ENCODE measurements at places on chromosomes 12 and 14.

- no peak for DNase-seq
Measured at GRCh38 chr12:905261-906031, 44.0 kb downstream of the RAD52 start.

GRCh38 chr12:6222078-6222654, 22.0 kb downstream of the CD9 start:
- DNase-seq: no peak

- DNase-seq: peak; percentile 21
Measured at GRCh38 chr14:92922883-92923743, at the start of gene CHGA. TSS of gene CHGA (plus strand) at chr14:92923150. CDS start at chr14:92923360, 210 bp downstream.

- no peak for DNase-seq
Measured at GRCh38 chr14:96177766-96178375, 26.8 kb upstream of the BDKRB2 start.

GRCh38 chr14:64649383-64649998, 54.7 kb upstream of the PLEKHG3 start:
- no peak for DNase-seq

- no peak for DNase-seq
Measured at GRCh38 chr14:90816681-90817436, 629 bp upstream of the TTC7B start.

- DNase-seq: no peak
Measured at GRCh38 chr12:116336542-116337065, 59.1 kb upstream of the MED13L start.

DNA sequence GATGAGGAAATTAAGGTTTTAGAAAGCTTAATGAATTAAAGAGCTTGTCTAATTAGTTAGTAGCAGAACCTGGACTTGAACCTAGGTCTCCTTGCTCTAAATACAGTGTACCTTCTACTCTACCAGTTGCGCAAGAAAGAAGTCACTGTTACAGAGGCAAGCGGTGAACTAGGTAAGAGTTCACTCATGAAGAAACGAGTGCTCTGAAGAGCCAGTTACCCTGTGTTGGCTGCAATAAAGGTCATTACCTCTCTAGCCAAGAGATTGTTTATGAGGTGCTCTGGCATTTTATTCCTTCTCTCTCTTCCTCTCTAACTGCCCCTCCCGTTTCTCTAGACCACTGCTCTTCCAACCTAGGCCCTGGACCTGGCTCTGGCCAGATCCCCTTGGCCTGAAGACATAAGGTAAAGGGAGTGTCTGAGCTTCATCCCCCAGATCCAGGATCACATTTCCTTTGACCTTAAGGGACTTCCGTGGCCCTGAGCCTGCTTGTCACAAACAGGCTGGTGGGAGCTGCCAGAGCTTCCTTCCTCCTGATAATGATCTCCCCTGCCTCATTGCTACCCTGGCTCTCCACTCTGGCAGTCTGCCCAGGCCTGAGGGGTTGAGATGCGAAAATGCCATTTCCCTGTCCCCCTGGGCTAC, 1.9 kb downstream of the RNASE7 start:
- no peak for DNase-seq

DNA sequence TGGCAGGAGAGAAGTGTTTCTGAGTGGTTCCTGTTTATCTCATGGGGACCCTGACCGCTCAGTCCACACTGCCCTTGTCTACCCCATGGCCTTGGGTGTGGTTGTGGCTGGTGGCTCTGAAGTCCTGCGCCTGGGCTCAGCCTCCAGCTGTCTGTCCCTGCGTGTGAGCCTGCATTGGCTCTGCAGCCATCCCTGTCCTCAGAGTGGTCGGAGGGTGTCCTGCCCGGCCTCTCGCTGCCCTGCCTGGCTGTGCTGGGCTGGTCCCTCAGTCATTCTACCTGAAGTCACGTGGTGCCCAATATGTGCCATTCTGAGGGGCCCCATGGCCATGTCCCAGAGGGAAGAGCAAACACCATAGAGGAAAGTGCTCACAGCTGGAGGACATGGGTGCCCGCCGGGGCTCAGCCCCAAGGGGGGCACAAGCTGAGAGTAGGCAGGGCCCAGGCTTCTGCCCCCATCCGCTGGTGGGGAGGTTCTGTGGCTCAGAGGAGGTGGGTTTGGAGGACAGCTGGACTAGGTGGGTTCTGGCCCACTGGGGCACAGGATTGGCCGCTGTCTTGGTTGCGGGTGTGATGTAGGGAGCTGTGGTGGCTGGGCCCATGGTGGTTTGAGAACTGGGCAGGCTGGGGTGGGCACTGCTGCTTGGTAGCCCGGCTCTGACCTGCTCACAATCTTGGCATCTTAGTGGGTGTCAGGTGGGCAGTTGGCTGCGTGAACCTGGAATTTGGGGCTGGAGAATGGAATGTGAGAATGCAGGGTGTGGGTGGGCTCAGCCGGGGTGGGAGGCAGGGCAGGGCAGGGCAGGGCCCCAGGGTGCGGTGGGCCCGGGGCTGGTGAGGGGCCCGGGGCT, 11.6 kb downstream of the TEDC1 start:
- DNase-seq: no peak

DNA sequence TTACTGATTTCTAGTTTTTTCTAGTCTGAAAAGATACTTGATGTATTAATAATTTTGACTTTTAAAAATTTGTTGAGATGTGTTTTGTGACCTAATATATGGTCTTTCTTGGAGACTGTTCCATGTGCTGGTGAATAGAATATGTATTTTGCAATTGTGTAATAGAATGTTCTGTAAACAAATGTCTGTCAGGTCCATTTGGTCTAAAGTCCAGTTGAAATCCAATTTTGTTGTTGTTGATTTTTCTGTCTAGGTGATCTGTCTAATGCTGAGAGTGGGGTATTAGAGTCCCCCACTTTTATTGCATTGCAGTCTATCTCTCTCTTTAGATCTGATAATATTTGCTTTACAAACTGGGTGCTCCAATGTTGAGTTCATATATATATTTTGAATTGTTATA, 175.8 kb downstream of the RPAP3 start:
- no peak for DNase-seq

DNA sequence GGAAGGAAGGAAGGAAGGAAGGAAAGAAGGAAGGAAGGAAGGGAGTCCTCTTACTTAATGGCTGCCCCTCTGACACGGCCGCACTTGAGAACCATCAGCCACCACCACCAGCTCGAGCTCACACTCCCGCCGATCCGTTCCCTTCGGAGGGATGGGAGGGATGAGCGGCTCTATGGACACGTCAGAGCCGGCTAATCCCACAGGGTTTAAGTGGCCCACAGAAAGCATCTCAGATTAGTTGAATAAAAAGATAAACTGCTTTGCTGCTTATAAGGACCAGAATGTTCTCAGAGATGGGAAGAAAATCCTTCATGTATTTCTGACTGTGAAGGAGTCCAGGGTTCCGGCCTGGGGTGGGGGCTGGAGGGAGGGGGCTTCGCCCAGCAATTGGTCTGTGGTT, 31.1 kb downstream of the PRIMA1 start:
- DNase-seq: no peak

- DNase-seq: no peak
Measured at GRCh38 chr14:73216030-73216429, 21.3 kb upstream of the PAPLN start.

DNA sequence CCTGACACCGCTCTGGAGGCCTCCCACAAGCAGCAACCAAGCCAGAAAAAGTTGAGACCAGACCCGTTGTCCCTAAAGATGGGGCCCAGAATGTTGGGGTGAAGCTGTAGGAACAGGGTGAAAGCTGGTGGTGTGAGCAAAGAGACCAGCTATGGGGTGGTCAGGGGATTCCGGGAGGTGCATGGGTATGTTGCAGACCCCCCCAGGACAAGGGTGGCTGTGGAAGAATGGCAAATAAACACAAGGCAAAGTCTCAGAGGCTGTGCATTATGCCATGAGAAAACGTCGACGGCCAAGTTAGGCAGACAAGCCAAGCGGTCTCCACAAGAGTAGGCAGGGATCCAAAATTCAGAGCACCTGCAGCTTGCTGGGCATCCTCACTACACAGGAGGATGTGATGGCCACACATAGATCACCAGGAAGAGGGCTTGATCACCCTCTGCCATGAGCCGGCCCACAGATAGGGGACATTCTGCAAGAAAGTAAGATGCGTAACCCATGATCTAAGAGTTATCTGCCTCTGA, 58.8 kb upstream of the KCNA1 start:
- DNase-seq: no peak

DNA sequence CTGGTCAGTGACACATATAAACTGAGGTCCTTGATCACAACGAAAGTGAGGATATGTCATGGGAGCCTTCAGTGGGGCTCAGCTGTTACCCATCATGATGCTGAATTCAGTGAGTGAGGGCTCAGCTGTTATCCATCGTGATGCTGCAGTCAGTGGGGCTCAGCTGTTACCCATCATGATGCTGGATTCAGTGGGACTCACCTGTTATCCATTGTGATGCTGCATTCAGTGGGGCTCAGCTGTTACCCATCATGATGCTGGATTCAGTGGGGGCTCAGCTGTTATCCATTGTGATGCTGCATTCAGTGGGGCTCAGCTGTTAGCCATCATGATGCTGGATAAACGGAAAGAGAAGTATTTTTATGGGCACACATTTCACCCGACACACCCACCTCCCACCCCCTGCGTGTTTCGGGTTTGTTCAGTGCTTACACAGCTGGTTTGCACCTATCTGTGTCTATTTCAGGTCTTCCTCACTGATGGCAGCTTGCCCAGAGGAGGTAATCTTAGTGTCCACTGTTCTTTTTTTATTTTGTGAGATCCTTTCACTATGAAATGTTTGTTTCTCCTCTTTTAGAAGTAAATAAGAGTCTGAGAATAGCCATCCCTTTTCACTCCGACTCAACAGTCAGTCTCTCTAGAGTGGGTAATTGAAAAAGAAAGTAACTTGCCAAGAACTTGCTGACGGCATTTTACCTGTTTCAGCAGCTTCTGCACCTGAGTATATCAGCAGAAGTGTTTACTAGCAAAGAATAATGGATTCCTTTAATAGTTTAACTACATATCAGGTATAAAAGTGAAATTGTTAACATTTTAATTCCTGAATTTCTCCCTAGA, 183.0 kb downstream of the ERC1 start:
- DNase-seq: no peak

- DNase-seq: no peak
Measured at GRCh38 chr12:48183876-48184548, 568 bp downstream of the CCDC184 start.

GRCh38 chr12:59699421-59700152, 103.8 kb downstream of the SLC16A7 start:
- DNase-seq: no peak

DNA sequence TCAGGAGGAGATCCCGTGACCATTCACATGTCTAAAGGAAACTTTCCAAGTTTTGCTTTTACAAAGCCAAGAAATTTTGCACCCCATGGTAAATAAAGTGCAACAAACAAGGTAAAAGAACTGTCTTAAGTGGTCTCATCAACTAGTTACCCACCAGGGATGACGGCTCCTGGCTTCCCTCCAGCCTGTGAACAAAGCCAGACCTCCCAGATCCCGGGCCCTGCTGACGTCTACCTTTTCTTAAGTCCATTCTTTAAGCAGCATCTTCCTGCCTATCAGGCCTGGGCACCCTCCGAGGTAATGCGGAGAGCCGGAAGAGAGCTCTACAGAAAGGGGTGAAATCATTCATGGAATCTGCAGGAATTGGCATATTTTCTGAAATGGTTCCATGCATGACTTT, 58.0 kb upstream of the DAAM1 start:
- DNase-seq: no peak

GRCh38 chr12:25552681-25553080, 402 bp downstream of the LMNTD1 start:
- no peak for DNase-seq

GRCh38 chr12:123233505-123234308, 471 bp downstream of the MTRFR start:
- DNase-seq: no peak

GRCh38 chr14:91047174-91047753, 13.2 kb downstream of the RPS6KA5 start:
- DNase-seq: no peak

- no peak for DNase-seq
Measured at GRCh38 chr12:93080994-93081809, 152.1 kb upstream of the EEA1 start.

DNA sequence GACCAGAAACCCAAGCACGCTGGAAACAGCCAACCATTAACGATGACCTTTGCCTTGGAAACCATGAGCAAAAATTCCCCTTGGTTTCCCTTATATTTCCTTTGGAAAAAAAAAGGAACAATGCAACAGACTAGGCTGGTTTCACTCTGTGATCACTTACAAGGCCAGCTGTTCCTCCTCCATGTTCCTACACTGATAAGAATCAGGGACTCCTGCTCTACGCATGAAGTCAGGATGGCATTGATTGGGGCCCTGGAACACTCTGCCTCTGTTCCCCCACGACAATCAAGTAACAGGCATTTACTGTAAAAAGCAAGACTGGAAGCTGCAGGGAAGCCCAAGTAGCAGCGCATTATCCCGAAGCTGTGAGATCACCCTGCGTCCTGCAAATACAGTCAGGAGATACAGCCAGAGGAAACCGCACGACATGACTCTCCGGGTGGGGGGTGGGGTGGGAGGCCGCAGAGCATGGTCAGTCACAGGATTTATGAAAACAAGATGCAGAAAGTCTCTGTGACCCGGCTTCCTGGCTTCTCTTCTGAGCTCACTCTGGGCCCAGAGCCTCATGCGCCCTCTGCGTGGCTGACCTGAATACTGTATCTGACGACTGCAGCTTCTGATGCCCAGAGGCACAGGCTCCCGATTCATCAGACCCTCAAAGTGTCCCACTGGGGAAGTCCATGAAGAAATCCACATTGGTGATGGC, 31.1 kb downstream of the SSH1 start:
- DNase-seq: no peak

DNA sequence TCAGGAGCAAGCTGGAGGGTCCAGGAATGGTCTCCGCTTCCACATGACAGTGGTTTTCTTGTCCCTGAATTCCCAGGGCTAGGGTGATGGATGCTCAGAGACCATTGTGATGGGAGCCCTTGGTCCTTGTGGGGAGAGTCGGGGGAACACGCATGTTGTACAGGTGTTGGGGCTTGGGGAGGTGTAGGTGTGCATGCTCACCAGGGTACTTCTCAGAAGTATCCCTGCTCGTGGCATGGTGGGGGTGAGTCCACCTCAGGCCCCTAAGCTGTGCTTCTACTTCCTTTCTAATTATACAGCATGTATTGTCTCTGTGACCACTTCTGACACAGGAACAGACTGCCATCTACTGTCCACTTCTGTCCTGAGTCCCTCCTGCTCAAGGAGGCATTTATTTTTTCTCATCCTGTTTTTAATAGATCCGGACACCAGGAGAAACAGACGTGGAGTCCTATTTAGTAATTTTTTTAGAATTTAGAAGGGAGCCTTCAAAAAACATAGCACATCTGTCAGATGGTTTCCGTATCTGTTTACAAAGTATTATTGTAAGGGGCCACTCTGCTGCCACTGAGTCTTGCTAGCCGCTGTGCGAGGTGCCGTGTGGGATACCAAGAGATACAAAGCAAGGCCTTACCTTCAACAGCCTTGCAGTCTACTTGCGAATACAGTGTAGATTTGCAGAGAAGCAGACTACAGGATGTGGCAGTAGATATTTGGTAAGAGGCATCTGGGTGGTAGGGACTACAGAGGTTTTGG, 10.5 kb downstream of the NTF3 start:
- no peak for DNase-seq

GRCh38 chr12:45988264-45988663, 2.1 kb downstream of the SCAF11 start:
- DNase-seq: no peak
